ENCODE measurements at places on chromosomes 4 and X.

DNA sequence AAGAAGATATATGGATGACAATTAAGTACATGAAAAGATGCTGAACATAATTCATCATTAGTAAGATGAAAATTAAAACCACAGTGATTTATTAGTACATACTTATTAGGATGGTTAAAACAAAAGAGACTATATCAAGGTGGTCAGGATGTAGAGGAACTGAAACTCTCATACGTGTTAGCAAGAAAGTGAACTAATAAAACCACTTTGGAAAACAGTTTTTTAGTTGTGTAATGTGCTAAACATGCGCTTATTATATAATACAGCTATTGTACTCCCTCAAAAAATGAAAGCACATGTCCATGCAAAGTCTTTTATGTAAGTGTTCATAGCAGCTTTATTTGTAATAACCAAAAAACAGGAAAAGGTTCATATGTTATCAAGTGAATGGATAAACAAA, 89.9 kb upstream of the KCTD8 start:
- no peak for DNase-seq

DNA sequence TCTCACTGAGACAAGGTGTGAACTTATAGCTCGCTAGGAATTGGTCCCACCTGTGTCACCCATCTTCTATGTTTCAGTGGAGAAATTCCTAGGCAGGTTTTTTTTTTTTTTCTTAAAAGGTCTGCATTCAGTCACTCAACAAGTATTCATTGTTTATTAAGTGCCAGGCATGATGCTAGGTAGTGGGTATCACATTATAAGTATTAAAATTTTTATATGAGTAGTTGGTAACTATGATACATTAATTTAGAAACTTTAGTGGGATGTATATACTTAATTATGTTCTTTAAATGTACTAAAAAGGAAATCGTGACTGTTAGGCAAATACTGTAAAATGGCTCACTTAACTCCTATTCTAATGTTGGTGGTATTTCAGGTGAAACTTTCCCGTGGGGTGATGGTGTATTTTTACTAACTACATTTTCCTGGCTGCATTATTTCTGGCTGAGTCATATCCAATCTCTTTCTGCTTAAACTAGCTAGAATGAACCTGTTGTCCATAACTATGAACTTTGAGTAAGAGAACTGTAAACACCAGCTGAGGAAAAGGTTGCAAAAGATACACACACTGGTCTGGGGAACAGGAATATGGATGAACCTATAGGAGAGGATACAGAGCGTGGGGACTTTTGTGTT, 49.3 kb upstream of the MED14 start:
- no peak for DNase-seq

GRCh38 chrX:18874560-18875255, 109.2 kb downstream of the PHKA2 start:
- no peak for DNase-seq

DNA sequence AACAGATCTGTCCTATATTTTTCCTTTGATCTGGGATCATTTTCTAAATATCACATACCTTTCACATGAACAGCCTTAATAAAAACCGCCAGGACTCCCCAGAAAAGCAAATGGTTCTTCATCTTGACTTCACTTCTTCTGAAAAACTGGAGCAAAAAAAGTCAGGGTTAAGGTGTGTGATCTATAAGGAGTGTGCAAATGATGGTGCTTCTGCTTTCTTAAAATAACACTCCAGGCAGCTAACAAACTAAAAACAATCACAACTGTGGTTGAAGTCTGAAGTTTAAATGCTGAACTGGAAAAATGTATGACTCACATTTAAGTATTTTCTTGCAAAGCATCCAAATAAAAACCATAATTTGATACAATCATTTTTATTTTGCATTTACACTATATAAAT, at the start of gene JCHAIN:
JCHAIN (minus strand) TSS at position 140 of the 400 bp plus-strand sequence; CDS start at position 122, 18 bp downstream.
- DNase-seq = no peak

DNA sequence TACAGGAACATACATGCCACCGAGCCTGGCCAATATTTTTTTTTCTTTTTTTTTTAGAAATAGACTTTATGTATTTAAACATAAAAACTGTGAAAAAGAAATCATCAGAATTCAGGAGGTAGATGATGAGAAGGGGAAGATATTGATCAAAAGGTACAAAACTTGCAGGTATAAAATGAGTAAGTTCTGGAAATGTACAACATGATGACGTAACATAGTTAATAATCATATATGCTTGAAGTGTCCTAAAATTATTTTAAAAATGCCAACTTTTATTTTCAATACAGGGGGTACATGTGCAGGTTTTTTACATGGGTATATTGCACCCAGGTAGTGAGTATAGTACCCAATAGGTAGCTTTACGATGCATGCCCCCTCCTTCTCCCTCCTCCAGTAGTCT, 337.6 kb downstream of the GRID2 start:
- DNase-seq = no peak

DNA sequence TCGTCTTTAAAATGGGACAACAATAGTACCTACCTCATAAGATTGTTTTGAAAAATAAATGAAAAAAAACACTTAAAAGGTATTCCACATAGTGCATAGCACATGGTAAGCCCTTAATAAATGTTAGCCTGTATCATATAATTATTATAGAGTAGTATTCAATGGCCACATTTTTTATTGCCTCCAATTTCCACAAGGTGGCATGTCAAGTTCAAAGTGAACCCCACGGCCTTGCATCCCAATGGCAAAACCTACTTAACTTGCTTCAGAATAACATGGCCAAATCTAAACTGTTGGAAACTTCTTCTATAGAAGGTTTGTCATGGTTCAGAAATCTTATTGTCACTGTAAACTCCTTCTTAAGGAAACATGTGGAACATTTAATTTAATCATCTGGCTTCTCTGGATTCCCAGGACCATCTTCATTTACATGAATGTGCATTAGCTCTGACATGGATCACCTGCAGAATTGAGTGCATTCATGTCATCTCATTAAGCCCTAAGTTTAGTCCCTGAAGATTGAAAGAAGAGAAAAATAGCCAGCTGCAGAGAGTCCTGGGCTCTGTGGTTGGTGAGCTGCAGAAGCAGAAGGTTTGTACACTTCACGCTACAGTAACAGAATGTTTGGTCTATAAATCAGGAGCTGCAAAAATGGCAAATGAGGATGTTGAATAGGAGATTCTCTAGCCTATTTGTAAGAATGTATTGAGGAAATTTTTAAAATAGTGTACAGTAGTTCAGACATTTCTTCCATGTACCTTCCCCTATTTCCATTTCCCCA, 61.0 kb downstream of the ANXA3 start:
- DNase-seq = no peak

GRCh38 chr4:158255727-158256324, 45.5 kb downstream of the TMEM144 start:
- DNase-seq = no peak

- no peak for DNase-seq
Measured at GRCh38 chr4:84028340-84028739, 470.8 kb downstream of the NKX6-1 start.

DNA sequence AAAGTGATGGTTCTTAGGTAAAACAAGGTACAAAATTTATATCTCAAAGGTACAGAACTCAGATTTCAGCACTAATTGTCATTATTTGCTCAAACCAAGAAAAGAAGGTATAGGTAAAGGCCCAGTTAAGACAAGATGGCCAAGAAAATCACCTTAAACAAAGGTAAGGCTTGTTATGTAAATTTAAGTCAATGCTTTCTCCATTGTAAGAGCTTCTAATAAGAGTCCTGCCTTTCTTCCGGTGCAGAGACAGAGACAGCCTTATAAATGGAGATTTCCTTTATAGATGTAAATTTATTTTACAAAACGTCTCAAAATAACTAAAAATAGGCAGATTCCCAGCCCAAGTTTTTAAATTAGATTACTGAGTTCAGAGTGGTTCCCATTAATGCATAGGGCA, 89.9 kb downstream of the EDA start:
- DNase-seq = no peak

- no peak for DNase-seq
Measured at GRCh38 chr4:74379912-74380311, 15.0 kb downstream of the EREG start.

DNA sequence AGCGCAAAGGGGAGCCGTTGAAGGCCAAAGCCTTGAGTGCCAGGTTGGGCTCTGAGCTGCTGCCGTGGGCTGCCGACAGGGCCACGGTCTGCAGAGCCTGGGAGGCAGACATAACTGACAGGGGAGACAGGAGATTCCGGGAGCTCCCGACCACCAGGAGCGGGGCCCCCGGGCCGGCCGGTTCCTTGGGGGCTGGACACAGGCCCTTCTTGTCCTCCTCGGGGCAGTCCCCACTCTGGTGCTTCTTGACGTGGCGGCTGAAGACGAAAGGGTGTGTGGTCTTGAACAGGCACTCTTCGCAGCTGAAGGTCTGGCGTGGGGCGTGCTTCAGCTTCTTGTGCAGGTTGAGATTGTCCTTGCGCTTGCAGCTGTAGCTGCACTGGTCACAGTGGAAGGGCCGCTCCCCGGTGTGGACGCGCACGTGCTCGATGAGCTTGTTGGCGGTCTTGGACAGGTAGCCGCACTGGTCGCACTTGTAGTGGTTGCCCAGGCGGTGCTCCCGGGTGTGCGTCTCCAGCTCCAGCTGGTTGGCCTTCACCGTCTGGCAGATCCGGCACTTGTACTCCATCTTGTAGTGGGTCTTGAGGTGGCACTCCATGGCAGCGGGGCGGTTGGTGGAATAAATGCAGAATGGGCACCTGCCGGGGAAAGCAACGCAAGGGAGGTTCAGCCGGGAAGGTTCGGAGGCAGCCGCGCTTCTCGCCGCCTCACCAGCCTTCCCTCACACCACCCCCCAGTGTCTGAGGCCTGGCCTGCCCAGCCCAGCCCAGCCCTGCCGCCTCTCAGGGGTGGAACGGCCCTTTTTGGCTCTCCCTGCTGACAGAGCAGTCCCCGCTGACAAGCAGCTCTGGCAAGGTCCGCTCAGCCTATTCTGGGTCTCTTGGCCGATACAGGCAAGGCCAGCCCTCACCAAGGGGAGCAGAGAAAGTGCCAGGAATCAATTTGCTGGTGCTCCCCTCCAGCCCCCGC, 81.3 kb downstream of the C4orf51 start:
- DNase-seq = no peak

GRCh38 chrX:19960913-19961312, 29.9 kb downstream of the BCLAF3 start:
- DNase-seq = no peak

DNA sequence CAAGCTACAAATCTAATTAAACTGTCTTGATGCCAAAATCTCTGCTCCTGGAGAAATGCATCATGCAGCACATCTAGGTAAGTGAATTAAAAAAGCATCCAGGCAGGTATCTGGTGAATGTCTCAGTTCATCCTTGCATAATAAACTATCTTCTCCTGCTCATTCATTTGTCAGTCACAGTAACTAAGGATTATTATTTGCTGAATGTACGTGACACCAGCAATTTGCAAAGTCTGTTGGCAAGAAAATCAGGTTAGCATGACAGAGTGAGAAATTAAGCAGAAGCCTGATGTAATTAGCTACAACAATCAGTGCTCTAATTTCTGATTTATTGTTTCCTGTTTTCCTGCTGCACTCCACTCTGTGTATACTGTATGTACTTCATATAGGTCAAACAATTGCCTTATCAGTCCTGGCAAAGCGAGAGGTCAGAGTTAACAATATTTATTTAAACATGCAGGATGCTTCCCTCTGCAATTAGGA, 213.6 kb downstream of the FBXO8 start:
- DNase-seq = no peak

DNA sequence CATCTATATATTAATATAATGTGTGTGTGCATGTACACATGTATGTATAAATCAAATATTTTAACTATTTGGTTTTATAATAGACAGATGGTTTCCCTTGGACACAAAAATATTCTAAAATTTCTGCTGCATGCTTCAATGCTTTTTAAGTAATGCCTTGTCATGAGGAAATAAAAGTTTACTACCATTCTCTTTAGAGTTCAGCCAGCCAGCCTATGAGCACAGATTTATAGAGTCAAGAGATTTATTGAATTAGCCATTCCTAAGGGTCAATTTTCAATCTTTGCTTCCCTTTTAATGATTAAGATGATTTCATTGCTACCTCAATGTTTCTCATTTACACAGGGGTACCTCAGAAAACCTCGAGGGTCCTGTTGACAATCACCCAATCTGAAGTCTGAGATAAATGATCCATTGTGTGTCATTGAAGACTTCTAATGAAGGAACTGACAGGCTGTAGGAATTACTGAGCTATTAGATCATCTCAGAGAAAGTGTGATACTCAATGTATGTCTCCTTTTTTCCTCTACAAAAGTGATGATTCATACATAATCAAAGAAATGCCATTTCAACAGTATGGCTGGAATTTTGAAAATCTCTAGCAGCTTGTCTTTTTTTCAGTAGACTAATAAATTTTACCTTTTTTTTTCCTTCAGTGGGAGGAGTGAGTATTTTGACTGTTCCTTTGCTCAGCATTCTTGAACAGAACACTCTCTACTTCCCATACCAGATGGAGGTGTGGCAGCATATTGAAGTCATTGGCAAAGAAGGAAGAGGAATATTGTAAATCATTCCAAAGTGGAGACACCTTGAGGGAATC, 222.6 kb upstream of the PCDH18 start:
- no peak for DNase-seq

DNA sequence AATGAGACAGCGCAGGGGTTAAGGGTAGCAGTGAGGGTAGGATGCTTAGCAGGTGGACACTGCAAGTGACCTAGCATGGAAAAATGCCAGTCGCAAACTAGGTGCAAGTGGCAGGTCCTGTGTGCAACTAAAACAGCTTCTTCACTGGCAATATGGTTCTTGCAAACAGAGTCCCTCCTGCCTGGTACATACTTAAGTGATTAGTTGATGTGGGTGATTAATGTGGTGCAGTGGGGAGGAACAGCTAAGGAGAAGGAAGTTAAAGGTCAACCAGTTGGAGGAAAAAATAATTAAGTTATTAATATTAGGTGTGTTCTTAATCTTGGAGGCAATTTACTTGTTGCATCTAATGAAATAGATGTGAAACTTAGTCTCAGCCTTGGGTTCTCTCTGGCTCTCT, 121.6 kb upstream of the IGFBP7 start:
- no peak for DNase-seq

DNA sequence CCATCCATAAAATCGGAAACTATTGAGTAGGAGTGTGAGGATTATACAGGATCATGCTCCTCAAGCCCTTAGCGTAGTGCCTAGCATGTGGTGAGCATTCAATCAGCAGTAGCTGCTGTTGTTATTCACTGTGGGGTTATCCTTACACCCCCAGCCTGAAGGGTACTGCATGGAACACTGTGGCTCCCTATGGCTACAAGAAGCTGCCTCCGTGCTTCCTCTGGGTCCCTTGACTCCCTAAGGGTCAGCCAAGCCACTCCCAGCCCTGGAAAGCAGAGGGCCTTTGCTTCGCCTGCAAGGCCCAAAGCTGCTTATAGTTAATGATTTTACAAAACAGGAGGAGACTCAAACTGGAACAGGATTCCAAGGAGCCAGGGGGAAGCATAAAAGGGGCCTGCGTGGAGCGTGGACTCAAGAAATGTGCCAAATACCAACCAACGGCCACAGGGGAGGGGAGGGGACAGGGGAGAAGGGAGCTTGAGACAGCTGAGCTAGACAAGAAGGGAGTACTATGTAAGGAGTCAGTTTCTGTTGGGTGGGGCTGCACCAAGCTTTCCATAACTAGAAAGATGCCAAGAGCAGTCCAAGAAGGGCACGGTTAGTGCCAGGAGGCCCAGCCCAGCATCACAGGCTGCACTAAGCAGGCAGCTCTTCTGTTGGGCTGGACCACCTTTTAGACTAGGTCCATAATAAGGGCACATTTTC, 15.9 kb downstream of the SEPTIN6 start:
- DNase-seq = no peak
